Ureter (tissue), 1 donor: ENCODE measurements at places on chromosomes 5 and 9. TPM values are rescaled to one million over a fixed set of nuclear protein-coding genes. Genes with fewer than 3 reads are reported as not detected.
A peak's percentile ranks its signal among the peaks of the same experiment; 100 is the strongest.

DNA sequence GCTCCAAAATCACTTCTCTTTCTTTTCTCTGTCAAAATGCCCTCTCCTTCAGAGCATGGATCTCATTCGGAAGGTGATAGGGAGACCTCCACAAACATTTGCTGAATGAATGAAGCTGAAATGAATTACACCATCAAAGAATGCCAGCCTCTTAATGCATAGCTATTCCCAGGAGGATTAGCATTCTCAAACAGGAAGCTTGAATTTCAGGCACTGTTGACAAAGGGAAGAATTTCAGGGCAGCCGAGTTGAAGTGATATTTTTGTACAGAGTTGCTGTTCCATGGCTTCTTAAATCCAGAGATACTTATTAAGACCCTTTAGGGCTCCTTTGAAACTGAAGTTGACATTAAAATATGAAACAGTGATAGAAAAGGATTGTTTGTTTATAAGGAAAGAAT is 18.8 kb downstream of the HBEGF start:
- no peak for DNase-seq

DNA sequence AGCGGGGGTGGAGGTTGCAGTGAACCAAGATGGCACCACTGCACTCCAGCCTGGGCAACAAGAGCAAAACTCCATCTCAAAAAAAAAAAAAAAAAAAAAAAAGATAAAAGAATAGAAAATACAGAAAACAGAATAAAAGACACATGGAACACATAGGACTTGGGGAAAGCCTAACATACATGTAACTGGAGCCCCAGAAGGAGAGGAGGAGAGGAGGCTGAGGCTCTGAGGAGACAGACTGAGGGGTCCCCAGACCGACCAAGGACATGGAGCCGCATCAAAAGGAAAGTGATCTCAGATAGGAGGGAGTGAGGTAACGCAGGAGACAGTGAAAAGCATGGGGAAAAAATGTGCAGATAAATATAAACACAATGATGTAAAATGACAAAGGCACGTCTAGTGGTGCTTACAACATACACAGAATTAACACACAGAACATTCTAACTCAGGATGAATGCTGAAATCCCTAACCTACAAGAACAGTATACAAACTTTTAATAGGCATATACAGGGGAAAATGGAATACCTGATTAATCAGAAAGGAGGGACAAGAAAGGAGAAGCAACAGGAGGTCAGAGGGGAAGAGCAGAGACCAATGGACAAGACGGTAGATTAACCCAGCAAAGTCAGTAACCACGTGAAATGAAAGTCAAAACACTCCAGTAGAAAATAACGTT is 65.2 kb upstream of the UBAC1 start:
- DNase-seq: no peak

DNA sequence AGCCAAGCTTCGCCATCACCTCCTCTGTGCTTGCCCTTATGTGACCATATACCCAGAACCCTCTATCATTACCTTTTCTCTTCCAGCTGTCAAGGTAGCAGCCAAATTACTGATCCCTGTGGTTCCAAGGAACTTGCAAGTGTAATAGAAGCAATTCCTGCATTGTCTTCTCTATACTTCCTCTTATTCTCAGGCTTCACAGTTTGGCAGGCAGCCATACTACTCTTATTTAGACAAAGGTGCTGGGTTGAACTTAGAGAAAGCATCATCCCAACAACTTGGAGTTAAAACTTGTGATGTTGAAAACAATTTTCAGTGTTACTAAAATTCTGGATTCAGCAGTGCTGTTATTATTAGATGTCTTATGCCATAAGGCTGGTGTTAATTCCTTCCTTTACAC is 93.2 kb downstream of the NLN start:
- no peak for DNase-seq

DNA sequence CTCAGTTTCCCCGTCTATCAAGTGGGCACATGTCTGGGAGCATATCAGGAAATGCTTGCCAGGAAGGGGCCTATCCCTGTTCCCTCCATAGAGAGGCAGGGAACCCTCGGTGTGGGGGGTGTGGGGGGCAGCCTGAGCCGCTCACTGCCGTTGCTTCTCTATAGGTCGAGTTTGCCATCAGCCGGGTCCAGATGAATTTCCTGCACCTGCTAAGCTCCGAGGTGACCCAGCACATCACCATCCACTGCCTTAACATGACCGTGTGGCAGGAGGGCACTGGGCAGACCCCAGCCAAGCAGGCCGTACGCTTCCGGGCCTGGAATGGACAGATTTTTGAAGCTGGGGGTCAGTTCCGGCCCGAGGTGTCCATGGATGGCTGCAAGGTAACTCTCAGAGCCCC is 13.8 kb upstream of the ORM1 start:
- peak; percentile 32 for DNase-seq

DNA sequence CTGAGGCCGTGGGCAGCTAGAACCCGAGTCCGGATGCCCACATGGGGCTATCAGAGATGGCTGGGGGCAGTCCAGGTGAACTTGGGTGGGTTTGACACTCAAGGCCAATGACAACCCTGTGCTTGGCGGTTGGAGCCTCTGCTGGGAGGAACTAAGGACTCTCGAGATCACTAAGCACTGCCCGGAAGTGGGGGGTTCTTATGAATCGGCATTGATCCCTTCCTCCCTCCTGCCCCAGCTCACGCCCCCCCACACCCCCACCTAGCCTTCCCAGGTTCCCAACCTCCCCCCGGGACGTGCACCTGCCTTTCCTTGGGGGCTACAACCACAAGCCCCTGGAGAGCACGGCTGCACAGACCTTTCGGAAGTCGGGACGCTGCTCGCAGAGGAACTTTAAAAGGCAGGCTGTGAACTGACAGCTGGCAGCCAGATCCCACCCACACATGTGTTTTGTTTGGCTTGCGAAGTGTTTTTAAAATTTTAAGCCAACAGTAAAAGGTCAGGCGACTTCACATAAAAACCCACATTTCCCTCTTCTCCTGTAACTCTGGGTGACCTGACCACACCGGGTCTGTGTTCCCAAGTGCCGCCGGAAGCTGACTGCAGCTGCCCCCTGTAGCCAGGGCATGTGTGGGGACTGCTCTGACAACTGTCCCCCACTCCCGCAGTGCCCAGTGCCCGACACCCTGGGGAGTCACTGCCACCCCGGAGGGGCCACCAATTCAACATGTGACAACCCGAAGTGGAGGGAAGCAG is 5.1 kb upstream of the RALGDS start:
- DNase-seq: no peak

IFNB1 gene
- total RNA-seq: not detected

ACOT12 gene
- not detected for total RNA-seq

GABBR2 gene
- total RNA-seq: 12.2 TPM

- DNase-seq: no peak
Measured at GRCh38 chr9:109743696-109744095, 36.3 kb upstream of the PALM2AKAP2 start.

GRCh38 chr9:70504834-70505233 is 90.4 kb upstream of the KLF9 start:
- no peak for DNase-seq

BTNL3 gene
- not detected for total RNA-seq

GRCh38 chr9:126927419-126927818 is 12.8 kb downstream of the RALGPS1 start:
- DNase-seq: no peak

PRRC2B gene
- total RNA-seq: 215 TPM

DNA sequence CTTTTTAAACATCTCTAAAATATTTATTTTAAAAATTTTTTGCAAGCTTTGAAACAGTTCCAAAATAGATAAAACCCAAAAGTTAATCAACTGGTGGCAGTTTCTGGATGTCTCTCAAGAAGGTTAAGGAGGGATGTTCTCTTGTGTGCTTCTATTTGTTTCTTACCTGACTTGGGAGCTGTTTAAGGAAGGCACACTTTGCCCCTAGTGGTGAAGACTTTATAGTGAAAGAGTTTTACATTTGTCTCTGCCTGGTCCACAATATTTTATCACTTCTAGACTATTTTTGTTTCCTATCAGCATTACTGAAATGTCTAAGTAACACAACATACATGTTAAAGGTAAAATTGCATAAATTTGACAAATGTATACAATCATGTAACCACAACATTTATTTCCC is 552.8 kb downstream of the SEMA5A start:
- no peak for DNase-seq

DNA sequence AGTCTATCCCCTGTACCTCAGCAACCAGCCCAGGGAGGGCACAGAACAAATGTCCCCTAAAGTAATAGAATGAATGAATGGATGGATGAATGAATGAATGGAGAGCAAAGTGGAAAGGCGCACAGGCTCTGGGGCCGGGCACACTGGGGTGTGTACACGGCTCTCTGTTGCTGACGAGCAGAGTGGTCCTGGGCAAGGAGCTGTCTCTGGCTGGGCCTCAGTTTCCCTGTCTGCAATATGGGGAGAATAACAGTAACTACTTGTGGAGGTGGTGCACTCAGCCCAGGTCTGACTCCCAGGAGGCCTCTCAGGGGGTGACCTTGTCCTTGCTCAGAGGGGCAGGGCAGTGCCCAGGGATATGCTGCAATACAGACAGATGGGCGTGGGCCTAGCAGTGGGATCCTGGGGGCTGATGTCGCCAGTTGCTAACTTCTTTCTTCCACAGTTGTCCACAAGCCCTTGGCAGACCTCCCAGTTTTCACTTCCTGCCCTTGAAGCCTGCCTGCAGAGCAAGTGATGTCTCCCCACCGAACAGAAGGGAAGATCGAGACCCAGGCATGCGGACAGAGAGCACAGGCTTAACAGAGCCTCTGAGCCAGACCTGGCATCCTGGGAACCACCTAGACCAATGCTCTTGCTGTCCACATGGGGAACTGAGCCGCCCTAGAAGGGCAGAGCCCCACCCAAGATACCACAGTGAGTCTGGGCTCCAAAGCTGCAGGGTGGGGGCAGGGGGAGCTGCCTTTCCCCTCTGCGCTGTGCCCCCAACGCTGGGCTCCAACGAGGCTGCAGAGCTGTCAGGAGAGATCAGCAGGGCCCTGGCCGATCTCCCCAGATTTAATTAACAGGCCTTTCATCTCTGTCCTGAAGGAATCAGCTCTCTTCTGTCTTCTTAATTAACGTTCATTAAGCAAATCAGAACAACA is 13.6 kb upstream of the LAMC3 start:
- no peak for DNase-seq

- DNase-seq: no peak
Measured at GRCh38 chr5:61614606-61615005, 282.5 kb downstream of the ZSWIM6 start.

SH2D3C gene
- total RNA-seq: 15.7 TPM

DNA sequence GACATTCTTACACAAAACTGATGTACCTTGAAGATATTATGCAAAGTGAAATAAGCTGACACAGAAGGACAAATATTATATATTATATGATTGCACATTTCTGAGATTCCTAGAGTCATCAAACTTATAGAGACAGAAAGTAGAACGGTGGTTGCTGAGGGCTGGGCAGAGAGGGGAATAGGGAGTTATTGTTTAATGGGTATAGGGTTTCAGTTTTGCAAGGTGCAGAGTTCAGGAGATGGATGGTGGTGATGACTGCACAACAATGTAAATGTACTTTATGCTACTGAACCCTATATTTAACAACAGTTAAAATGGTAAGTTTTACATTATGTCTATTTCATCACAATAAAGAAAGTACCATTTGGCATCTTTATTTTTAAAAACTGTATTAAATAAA is 315.8 kb upstream of the POU5F2 start:
- DNase-seq: no peak

- no peak for DNase-seq
Measured at GRCh38 chr9:126341426-126341825, 14.8 kb downstream of the MVB12B start.

CD74 gene
- total RNA-seq: 1,068 TPM

MEF2C gene
- total RNA-seq: 57.7 TPM

- DNase-seq: no peak
Measured at GRCh38 chr5:111703662-111704061, 53.3 kb downstream of the NREP start.

DNA sequence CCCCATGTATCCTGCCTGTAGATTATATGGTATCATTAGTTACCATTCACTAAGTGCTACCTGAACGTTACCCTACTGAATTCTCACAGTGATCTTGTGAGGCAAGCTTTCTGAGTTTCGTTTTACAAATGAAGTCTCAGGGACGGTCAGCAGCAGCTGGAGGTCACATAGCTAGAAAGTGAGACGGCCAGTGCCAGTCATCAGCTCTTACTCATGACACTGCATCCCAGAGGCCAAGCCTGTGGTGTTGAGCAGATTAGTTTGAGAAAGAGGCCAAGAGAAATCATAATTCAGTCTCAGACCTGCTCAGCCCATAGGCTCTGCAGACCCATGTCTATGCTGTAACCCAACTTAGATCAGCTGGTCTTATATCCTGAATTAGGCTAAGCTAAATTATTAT is 95.7 kb upstream of the EGFLAM start:
- no peak for DNase-seq

DNA sequence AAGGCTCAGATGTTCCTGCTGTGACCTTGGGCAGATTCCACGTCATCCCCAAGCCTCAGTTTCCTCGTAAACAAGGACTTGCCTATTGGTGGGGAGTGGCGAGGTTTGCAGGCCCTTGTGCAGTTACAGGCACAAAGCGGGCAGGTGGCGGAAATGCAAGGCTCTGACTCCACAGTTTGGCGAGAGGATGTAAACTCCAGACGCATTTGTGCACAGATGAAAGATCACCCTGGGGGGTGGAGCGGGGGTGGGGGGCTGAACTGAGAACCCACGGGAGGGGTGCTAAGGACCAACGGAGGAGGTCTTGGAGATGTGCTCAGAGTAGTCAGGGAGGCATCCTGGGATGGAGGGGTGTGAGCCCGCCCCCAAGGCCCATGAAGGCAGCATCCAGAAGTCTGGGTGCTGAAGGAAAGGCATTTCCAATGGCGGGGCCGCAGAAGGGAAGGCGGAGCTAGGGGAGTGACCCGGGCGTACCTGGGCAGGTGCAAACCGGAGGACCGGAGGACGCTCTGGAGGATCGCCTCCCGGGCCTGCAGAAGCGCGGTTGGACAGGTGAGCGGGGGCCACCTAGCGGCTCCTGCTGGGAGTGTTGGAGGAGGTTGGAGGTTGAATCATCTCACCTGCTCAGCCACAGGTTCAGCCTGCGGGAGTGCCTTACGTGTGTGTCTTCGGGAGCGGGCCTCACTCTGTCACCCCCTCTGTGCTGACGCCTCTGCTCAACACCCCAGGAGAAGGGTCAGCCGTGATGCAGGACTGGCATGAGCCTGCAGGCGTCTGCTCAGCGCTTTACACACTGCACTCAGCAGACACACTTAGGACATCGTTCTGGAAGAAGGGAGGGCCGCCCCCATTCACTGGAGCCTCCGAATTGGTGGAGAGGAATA is 1.9 kb upstream of the FIBCD1 start:
- peak; percentile 88 for DNase-seq
